ENCODE measurements at places on chromosomes 2 and 18. TPM values are rescaled to one million over a fixed set of nuclear protein-coding genes. Genes with fewer than 3 reads are reported as not detected.

DNA sequence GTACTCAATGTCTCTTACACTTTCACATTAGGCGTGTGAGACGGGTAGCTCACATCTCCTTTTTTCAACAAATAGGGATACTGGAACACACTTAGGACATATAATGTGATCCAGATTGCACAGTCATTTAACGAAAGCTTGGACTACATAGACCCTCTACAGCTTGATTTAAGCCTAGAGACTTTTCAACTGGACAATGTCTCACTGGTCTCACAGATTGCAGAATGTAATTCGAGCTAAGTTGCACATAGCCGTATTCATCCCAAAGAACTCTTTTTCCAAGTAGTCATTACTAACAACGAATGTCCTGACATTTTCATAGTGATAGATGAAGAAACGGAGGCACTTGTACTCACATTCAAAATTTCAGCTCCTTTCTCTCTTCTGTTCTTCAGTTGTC, 612.1 kb downstream of the ZEB2 start:
- no peaks in the 10 kb centered on the region for H3K36me3 ChIP-seq
- H3K27me3 ChIP-seq = no peaks in the 10 kb centered on the region
- DNase-seq = no peak
- H3K4me3 ChIP-seq = no peak overlapping the region

DNA sequence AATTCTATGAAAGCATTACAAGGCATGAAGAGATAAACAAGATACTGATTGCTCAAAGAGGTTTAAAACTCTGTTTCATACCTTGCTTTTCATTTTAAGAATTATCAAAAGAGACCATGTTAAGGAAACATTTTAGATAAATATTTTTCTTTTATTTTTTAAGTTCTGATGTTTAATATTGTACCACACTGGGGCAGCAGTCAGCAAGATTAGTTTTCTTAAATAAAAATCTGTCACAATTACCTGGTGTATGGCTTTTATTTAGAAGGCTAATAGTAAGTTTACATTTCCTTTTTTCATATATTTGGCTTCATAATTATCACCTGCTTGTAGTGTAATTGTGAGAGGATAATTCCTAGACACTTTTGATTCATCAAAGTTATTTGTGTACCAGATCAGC, 46.4 kb downstream of the ZNF804A start:
- DNase-seq = no peak
- H3K27me3 ChIP-seq = no peaks in the 10 kb centered on the region
- H3K27ac ChIP-seq = no peak overlapping the region

DNA sequence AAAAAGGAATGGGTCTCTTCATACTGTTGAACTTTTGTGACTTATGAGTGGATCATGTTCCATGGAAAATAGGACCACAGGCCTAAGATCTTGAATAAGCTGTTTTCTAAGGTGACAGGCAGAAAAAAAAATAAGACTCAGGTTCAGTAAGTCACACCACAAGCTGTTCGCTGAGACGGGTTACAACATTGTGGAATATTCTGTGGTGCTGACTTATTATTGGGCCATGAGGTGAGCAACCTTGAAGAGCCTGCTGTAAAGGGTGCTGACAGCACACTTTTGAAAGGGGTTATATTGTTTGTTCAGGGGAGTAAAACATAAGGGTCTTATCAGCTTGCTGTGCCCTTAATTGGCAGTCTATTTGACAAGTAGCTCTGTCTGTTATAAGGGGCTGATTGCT, 439.8 kb upstream of the SLC14A2 start:
- no peak overlapping the region for H3K4me3 ChIP-seq
- no peak for DNase-seq
- no peaks in the 10 kb centered on the region for H3K4me1 ChIP-seq

DNA sequence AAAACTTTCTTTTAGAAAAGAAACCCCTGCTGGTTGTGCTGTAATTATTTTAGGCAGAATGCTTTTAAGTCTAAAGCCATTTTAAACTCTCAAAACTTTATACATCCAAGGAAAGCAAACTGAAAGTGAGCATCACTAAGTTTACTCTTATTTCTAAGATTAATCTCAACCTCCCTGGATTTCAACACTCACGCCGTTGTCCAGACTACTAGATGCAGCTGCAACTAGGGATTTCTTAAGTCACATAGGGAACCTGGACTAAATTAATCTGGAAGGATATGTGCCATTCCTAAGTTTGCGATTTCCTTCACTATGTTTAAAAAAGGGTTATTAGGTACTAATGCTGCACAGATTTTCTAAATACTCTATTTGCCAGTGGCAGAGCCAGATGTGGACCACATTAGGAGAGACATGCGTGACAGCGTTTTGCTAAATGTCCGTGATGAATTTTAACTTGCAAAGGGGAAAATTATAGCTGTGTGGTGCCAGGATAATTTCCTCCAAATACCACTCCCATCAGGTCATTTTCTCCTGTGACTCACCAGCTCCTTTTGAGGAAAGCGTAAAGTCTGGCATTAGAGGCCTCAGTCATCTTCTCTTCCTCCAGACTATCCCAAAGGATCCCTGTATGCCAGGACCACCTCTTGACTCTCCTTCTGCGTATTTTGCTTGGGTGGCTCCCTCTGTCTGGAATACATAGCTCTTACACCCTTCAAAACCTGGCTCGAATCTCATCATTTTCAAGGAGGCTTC, 143.7 kb downstream of the ATL2 start:
- H3K4me3 ChIP-seq = no peak overlapping the region
- H3K27me3 ChIP-seq = no peaks in the 10 kb centered on the region
- no peaks in the 10 kb centered on the region for H3K36me3 ChIP-seq
- H3K27ac ChIP-seq = no peak overlapping the region
- no peaks in the 10 kb centered on the region for H3K4me1 ChIP-seq

GRCh38 chr2:74893332-74893731, 59.4 kb downstream of the HK2 start:
- H3K4me1 ChIP-seq = no peaks in the 10 kb centered on the region
- H3K36me3 ChIP-seq = peaks cover 34% of the 10 kb centered on the region
- no peak overlapping the region for H3K27ac ChIP-seq
- H3K4me3 ChIP-seq = no peak overlapping the region

GRCh38 chr2:50955081-50955480, 76.9 kb downstream of the NRXN1 start:
- no peaks in the 10 kb centered on the region for H3K4me1 ChIP-seq
- no peaks in the 10 kb centered on the region for H3K36me3 ChIP-seq
- H3K27me3 ChIP-seq = no peaks in the 10 kb centered on the region
- no peak for DNase-seq
- no peak overlapping the region for H3K27ac ChIP-seq

- no peaks in the 10 kb centered on the region for H3K36me3 ChIP-seq
- no peak overlapping the region for H3K27ac ChIP-seq
- no peak overlapping the region for H3K4me3 ChIP-seq
- no peaks in the 10 kb centered on the region for H3K4me1 ChIP-seq
- no peak for DNase-seq
Observed at GRCh38 chr2:145503511-145503910, 983.6 kb upstream of the ZEB2 start.

DNA sequence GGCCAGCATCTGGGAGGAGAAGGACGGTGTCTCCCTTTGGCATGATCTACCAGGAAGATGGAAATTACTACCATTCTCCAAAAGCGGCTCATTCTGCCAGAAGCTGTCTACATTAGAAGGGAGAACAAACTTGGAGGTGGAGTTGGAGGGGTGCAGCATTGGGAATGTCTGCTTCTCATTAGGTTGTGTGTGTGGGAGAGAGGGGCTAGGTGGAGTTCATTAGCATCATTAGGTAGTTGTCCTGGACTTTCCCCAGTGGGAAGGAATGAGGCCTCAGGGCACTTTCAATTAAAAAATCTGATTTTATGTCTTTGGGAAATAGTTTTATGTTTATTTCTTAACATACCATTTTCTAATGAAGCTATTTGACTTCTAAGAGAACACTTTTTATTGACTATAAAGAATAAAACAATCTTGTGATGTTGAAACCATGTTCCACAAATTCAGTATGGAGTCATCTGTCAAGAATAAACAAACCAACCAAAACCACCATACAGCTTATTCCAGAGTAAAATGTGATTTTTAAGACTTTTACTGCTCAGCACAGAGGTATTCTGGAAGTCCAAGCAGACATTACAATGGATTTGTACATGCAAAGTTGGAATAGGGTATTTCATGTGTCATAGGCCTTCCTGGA, 60.6 kb downstream of the VAPA start:
- no peaks in the 10 kb centered on the region for H3K4me1 ChIP-seq
- H3K4me3 ChIP-seq = no peak overlapping the region
- no peaks in the 10 kb centered on the region for H3K36me3 ChIP-seq

DNA sequence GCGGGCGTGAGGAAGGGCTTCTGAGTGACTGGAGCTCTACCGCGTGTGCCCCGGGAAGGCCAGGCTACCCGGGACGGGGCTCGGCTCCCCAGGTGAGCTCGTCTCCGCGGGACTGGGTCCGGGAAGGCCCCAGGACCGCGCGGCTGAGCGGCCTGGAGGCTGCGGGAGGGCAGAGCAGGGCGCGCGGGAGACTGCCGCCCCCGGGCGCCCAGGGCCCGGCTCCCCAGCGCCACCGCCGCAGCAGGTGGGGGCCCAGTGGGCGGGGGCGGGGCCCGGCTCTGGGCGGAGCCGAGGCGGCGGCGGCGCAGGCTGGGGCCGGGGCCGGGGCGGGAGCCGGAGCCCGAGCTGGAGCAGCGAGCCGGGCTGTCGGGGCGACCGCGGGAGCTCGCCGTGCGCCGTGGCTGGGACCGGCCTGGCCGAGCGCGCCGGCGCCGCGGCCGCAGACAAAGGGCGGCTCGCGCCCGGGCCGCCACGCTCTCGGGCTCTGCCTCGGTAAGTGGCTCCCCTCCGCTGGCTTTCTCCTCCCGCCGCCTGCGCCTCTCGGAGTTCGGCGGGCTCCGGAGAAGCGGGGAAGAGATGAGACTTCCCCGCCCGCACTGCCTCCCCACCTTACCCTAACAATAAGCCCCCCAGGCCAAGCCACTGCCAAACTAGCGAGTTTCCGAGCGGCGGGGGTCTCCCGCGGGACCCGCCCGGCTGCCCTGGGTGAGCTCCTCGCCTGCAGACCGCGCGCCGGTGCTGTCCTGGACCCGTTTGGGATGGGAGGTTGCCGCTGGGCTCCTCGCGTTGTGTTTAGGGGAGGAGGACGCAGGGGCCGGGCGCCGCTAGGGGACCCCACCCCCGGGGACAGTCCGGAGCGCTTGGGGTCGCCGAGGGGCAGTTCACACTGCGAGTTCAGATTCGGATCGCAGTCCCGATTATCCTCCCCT, at the start of gene MAPK4:
MAPK4 (plus strand) TSS at position 336 of the 929 bp plus-strand sequence. CDS start 103,872 bp downstream, outside the sequence.
- H3K36me3 ChIP-seq = no peaks in the 10 kb centered on the region
- H3K4me3 ChIP-seq = no peak within 1 kb of the TSS
- DNase-seq = no peak
- no peak within 1 kb of the TSS for H3K27ac ChIP-seq
- peaks cover 15% of the 10 kb centered on the region for H3K27me3 ChIP-seq

LYPD6B gene
- 1.9 TPM for total RNA-seq

VWC2L gene
- total RNA-seq = not detected

G6PC2 gene
- not detected for total RNA-seq

SLC8A1 gene
- 0.21 TPM for total RNA-seq

GPR75 gene
- total RNA-seq = 2.5 TPM
